ENCODE measurements at places on chromosomes 3 and 15.

- DNase-seq: peak; percentile 94
Observed at GRCh38 chr3:102299125-102299877, 135.5 kb upstream of the ZPLD1 start.

DNA sequence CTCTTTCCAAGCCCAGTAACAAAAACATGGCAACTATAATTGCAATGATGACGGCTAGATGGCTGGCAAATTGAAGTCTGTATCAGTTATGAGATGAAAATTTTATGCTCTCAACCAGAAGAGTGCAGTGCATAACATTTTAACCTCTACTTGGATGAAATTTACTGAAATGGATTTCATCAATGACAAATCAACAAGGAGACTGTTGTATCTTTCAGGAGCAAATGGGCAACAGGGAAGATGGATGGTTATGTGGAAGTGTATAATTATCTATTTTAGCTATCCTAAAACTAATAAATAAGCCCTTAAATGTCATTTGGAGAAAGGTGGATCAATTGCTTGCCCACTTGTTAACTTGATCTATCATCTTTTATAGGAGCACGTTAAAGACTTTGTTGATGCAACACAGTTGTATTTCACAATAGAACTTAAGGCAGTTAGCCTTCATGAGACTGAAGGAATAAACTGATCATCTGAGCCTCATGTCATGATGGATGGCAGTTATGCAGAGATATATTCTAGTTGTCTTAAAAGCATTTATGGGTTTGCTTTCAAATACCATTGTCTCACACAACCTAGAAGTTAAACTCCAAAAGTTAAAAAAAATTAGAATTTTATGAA lies 315.1 kb upstream of the TBC1D5 start:
- DNase-seq: no peak

GRCh38 chr15:57205996-57206395 lies 170.3 kb upstream of the CGNL1 start:
- no peak for DNase-seq

DNA sequence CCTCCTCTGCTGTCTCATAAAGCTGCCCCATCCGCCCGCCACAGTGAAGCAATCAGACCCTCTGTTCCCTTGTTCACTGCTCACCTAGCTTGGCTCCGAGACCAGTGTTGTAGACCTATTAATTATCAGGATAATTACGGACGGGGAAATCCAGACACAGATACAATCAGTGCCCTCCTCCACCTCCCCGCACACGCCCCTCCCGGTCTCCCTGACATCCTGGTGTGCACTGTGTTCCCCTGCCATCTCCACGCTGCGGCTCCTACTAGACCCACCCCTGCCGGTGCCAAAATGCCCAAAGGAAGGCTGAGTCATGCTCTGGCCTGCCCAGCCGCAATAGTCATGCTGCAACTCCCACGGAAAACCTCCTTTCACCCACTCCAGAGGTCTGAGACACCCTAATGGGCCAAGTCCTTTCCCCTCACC lies 277.3 kb upstream of the TLE3 start:
- peak; percentile 67 for DNase-seq

GRCh38 chr3:124816206-124816605 lies 71.0 kb downstream of the ITGB5 start:
- no peak for DNase-seq

- DNase-seq: no peak
Observed at GRCh38 chr3:23114432-23114831, 88.7 kb upstream of the UBE2E2 start.

DNA sequence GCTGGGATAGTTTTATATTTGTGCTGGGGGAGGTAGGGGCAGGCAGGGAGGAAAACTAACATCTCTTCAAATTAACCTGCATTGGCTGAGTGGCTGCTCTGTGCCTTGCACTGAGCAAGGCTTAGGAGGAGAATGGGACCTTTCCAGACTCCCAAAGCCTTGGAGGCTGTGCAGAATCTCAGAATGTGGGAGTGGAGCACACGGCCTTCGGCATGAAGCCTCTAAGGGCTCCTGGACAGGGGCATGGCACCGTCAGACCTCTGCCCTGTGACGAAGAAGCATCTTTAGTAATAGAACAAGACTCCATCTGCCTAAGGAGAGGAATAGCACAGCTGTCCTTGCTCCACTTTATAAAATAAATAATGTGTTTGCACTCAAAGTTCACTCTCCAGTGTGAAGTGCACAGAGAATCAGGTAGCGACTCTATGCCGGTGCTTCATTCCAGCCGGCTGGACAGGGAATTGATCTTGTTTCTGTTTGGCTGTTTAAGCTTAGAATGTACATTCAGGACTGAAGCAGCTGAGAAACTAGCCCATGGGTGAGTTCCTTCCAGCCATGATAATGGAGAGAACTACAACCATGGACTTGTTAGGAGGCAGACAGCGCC lies 228.5 kb upstream of the ADAMTS9 start:
- no peak for DNase-seq

- DNase-seq: peak; percentile 81
Observed at GRCh38 chr3:136994772-136995516, 37.2 kb downstream of the IL20RB start.

- DNase-seq: no peak
Observed at GRCh38 chr3:194800002-194800401, 114.3 kb downstream of the FAM43A start.

DNA sequence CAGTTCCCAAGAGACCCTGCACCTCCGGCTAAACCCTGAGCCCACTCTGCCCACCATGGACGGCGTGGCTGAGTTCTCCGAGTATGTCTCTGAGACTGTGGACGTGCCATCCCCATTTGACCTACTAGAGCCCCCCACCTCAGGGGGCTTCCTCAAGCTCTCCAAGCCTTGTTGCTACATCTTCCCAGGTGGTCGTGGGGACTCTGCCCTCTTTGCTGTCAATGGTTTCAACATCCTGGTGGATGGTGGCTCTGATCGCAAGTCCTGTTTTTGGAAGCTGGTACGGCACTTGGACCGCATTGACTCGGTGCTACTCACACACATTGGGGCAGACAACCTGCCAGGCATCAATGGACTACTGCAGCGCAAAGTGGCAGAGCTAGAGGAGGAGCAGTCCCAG lies 4.0 kb downstream of the MAP1A start:
- DNase-seq: no peak

DNA sequence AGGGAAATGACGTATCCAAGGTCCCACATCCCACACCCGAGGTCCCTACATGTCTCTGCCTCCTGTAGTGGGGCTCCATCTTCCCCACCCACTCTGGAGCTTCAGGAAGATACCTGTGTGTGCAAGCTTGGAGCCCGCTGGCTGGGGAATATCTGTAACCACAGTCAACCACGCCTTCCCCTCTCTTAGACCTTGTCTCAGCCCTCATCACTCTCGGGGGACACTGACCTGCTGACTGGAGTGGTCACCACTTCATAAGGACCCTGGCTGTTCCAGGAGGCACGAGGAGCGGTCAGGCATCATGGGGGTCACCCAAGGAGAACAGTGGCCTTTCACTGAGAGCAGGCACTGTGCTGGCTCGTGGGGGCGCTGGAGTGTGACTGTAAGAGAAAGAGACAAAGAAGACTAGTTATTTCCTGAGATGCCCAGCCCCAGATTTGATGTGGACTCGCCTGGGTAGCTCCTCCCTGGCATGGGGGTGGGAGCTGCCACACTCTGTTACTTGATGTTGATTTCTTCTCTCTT lies 48.6 kb downstream of the CTXND1 start:
- DNase-seq: no peak
